A549 (cell line): ENCODE measurements at places on chromosomes 11 and 22.
A peak's percentile ranks its signal among the peaks of the same experiment; 100 is the strongest.

- no peak for DNase-seq
Observed at GRCh38 chr11:128837627-128838026, 29.5 kb downstream of the KCNJ1 start.

GRCh38 chr22:45864959-45865476 lies 111.9 kb downstream of the WNT7B start:
- no peak for DNase-seq

- DNase-seq = no peak
Observed at GRCh38 chr11:99098751-99099150, 78.0 kb downstream of the CNTN5 start.

- no peak for DNase-seq
Observed at GRCh38 chr22:27420817-27421361, 380.7 kb downstream of the MN1 start.

DNA sequence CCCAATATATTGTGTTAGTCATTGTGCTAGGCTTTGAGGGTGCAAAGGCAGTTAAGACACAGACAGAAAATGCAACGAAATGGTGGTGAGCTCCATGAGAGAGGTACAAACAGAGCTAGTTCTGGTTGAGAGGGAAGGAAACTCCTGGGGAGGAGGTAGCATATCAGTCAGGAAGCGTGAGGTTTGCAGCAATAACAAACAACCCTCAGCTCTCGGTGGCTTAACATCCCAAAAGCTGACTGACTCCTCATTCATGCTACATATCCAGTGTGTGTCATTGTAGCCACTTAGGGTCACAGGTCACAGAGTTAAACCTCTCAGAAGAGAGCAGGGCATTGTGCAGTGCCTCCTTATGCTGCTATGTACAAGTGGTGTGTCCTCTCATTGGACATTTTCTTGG lies 1.7 kb upstream of the ST14 start:
- no peak for DNase-seq

GRCh38 chr11:110235966-110236365 lies 60.4 kb downstream of the RDX start:
- no peak for DNase-seq

GRCh38 chr11:5548440-5548839 lies at the start of gene OR52H1:
TSS of gene OR52H1 (minus strand) at chr11:5548540. CDS start at chr11:5545505, 3,035 bp downstream.
- no peak for DNase-seq

DNA sequence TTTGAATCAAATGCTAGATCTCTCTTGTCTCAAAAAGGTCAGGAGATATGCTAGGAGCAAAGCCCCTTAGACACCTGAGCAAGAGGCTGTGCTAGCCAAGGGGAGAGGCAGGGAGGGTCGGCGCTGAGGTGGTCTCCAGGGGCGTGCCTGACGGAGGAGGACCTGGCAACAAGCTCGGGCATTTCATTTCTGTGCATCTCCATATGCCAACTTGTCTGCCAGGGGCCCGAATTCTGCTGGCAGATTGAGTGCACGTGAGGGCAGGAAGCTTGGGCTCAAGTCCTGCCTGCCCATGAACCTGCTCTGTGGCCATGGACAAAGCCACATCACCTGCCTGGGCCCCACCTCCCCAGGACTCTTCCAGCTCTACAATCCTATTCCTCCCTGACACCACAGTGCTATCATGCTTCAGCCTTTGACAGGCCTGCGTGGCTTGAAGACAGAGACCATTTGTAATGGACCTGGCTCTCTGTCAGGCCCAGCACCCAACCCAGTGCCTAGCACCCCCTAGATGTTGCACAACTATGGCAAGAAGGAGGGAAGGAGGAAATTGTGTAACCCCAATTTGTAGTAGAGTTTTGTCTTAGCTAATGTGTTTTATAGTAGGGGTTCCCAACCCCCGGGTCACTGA lies 16.3 kb upstream of the VSIG10L2 start:
- DNase-seq = no peak

- no peak for DNase-seq
Observed at GRCh38 chr11:126212089-126212660, 593 bp downstream of the FAM118B start.

DNA sequence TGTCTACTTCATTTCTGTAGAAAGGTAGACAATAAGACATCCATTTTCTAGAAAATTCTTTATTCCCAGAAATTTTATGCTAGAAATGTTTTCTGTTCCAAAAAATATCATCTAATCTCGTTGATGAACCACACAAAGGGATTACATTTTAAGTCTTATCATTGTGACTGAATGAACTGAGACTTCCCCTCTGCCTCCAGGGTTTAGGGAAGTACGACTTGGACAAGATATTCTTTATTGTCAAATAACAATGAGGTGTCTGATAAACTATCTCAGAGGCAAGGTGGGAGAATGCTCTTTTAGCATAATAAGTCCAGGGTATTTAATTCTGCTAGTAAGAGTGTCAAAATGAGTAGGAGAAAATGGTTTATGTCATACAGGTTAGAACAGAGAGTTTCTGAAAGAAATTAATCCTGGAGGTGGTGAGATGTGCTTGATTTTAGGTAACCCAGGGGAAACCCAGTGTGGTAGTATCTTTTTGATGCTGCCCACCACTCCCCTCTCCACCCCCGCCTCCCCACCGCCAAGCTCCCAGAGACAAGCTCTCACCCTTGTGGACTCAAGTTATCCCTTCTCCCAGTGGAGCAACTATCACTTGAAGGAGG lies 100.6 kb downstream of the CD44 start:
- no peak for DNase-seq

GRCh38 chr11:77170107-77170506 lies 42.1 kb downstream of the MYO7A start:
- DNase-seq = no peak

- DNase-seq = no peak
Observed at GRCh38 chr11:20089796-20090653, 70.2 kb downstream of the DBX1 start.

DNA sequence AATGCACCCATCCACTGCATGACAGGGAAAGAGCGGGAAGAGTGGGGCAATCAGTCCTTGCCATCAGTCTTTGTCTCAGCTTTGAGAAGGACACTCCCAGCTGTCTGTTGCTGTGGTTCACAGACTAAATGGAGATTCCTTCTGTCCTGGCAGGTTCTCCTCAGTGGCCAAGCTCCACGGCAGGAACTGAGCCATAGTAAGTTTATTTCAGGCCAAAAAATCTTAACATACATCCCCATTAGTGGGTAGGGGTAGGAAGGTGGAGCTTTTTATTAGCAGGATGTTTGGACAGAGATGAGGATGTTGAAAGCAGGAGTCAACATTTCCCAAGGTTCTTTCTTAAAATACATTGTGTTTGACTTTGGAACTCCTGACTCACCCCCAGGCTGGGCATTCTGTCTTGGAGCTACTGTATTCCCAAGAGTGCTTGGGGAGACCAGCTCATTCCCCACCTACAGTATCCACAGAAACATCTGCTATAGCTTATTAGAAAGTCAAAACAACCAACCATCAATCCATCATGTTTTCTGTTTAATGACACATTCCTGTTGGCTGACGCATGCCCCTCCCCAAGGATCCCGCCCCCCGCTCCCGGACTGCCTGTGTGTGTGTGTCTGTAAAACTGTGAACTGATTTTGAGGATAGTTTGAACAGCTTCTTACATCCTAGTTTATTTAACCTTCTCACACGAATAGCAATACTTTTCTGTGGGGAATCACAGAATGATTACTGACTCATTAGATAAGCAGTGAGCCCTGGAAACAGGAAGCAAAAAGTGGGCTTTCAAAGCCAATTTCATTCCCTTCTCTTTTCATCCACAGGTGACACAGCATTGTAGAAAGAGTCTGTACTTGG lies 109.5 kb downstream of the CCDC81 start:
- peak; percentile 97 for DNase-seq

DNA sequence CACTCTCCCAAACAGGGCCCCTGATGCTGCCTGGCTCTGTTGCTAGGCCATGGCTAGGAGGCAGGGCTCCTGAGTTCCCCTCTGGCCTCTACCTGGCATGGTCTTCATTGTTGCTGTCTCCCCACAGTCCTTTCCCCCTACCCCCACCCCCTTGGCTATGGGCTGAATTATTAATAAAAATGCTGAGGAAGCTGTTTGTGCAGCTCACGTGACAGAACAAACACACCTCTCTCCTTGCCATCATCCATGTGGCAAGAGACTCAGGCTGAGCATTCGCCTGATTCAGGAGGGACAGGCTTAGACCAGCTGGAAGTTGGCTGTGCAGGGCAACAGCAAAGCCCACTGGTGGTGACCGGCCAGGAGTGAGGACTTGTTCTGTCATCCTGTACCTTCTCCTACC lies 4.2 kb upstream of the SYT7 start:
- no peak for DNase-seq

DNA sequence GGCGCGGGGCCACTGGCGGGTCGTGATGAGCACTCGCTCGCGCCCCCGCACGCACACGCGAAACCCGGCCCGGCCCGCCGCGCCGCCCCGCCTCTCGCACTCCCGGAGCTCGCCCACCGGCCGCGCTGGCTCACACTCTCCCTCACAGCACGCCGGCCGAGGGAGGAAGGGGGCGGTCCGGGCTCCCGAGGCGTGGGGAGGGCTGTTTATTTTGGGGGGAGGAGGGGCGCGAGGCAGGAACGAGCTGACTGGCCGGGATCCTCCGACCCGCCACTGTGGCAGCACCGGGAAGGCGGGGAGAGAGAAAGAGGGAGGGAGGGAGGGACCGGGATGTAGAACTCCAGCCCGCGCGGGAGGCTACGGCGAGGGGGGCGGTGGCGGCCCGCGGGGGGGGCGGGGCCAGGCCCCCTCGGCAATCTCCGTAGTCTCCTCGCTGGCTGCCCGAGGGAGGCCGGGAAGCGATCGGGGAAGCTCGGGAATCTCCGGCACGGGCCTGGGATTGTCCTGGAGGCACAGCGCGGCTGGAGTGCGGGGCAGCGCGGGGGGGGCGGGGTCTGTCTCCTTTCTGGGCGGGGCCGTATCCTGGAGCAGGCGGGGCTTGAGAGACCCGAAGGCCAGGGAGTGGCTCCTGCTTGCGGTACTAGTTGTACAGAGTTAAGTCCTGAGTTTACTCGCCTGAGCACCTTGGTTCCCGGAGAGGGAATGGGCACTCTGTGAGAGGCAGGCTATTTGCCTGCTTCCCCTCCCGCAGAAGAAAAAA lies at the start of gene RBFOX2:
TSS of gene RBFOX2 (minus strand) at position 179 of the 760 bp plus-strand sequence. CDS start 399 bp downstream, outside the sequence.
- peak; percentile 91 for DNase-seq

- DNase-seq = peak; percentile 44
Observed at GRCh38 chr11:66857234-66857926, 516 bp downstream of the LRFN4 start.

DNA sequence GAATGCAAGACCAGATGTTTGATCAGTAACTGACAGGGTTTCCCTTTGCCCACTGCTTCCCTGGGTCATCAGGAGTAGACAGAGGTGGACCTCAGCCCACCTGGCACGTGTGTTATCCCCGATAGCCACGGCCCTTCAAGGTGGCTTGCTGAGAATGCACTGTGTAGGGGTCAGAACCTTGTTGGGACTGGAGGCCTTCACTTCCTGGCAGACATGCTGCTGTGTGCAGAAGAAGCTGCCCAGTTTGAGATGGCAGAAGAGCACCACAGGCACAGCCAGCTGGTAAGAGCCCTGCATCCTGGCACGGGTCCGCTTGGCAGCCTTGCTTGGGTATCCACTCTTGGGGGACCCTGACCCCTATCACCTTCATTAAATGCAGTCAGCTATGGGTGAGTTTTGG lies 81.8 kb downstream of the SFI1 start:
- DNase-seq = no peak

- no peak for DNase-seq
Observed at GRCh38 chr22:34971456-34971855, 94.5 kb upstream of the ISX start.

GRCh38 chr22:29003975-29004646 lies 57.5 kb downstream of the C22orf31 start:
- no peak for DNase-seq

DNA sequence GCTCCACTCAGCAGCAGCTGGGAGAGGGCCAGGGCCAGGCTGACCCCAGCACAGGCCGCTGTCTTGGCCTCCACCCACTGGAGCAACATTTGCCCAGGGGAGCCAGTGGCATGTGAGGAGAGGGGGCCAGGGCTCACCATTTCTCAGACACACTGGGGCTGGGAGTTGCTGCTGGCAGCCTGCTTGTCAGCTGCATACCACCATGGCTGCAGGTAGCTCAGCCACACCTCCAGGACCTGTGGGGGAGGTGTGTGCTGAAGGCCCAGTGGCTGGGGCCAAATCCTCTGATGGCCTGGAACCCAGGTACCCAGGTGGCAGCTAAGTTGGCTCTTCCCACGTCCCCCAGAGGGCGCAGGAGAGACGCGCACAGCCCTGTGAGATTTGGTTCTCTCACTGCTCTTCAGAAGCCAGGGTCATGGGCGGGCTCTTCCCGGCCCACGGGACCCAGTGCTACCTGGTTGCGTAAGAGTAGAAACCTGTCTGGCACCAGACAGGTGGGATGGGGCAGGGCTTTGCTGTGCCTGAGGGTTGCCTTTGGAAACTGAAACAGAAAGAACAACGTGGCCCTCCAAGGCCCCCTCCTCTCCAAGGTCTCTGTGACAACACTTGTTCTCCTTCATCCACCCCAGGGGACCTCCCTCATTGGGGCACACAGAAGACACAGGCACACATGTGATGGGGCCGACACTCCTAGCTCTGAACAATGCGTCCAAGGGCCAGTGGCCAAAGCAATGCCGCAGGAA lies 98.8 kb downstream of the MED15 start:
- DNase-seq = peak; percentile 75

GRCh38 chr22:29762263-29762662 lies 4.5 kb downstream of the ZMAT5 start:
- DNase-seq = no peak

DNA sequence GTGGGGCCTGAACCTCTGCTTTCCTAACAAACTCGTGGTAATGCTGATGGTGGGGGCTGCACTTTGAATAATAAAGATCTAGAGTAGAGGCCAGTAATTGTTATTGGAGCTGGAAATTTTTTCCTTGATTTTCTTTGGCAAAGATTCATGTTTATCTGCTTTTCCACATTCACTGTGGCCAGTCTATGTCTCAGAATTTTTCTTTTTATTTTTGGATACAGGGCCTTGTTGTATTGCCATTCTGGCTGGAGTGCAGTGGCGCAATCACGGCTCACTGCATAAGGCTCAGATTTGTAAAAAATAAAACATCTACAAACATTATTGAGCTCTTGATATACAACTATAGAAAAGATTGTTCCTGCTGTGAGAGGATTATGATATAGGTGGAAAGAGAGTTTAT lies 1.6 kb downstream of the TMEM135 start:
- DNase-seq = no peak

GRCh38 chr22:39427751-39428596 lies 28.4 kb downstream of the TAB1 start:
- DNase-seq = no peak

GRCh38 chr11:128086794-128087193 lies 500.6 kb downstream of the ETS1 start:
- DNase-seq = no peak

- no peak for DNase-seq
Observed at GRCh38 chr11:132846075-132846474, 686.2 kb downstream of the OPCML start.
